Parietal lobe (tissue), 2 donors: ENCODE measurements at places on chromosomes 3 and 15. TPM values are rescaled to one million over a fixed set of nuclear protein-coding genes. Genes with fewer than 3 reads are reported as not detected.

IL17RB gene
- total RNA-seq: 2.2 TPM

SERPINI2 gene
- total RNA-seq: 2.2 TPM

SNURF gene
- total RNA-seq: 95.5 TPM

ZNF654 gene
- total RNA-seq: 35.7 TPM

GPR27 gene
- total RNA-seq: 27.9 TPM

CCDC14 gene
- 203 TPM for total RNA-seq

LRRC2 gene
- 5.9 TPM for total RNA-seq
